Bronchial smooth muscle cell (primary cell): ENCODE measurements at places on chromosomes 4 and X. TPM values are rescaled to one million over a fixed set of nuclear protein-coding genes. Genes with fewer than 3 reads are reported as not detected.

Gene CABS1
- total RNA-seq = not detected in 2 replicates

Gene DUSP9
- not detected in 2 replicates for total RNA-seq

Gene MAGED4
- 21.8 and 32.6 TPM in 2 replicates for total RNA-seq

Gene FAM9B
- total RNA-seq = not detected in 2 replicates

Gene CCDC110
- total RNA-seq = 0.95 and 2.0 TPM in 2 replicates

Gene EVC2
- total RNA-seq = 12.0 and 15.9 TPM in 2 replicates

Gene SHROOM3
- 2.7 and 3.5 TPM in 2 replicates for total RNA-seq

Gene LRRC66
- 0.47 and 0.77 TPM in 2 replicates for total RNA-seq
